HS-5 (cell line): ENCODE measurements at places on chromosomes 6 and 20.

DNA sequence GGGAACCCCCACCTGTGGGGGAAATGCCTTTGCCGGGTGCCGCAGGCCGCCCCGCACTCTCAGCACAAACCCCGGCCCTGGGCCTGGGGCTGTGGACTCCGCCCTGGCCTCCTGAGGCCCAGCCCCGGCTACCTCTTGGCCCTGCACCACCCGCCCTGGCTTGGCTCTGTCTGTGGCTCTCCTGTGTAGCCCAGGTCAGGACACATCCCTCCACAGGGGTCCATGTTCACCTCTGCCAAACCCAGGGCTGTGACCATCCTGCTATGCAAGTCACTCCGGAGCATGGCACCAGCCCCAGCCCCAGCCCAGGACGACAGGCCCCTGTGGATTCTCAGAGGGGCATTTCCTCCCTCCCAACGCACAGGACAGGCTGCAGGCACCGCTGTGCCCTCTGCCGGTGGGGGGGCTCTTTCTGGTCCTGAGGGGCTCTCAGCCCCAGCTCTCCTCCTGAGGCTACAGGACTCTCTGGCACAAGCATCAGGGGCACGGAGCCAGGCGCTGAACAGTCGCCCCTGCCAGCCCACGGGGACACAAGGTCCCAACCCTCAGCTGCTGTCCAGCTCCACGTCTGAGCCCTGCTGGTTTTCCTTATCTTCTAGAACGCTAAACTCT lies 45.7 kb downstream of the TAF4 start:
- no peak for DNase-seq

GRCh38 chr6:28402197-28402596 lies 2.6 kb upstream of the ZSCAN12 start:
- no peak for DNase-seq

DNA sequence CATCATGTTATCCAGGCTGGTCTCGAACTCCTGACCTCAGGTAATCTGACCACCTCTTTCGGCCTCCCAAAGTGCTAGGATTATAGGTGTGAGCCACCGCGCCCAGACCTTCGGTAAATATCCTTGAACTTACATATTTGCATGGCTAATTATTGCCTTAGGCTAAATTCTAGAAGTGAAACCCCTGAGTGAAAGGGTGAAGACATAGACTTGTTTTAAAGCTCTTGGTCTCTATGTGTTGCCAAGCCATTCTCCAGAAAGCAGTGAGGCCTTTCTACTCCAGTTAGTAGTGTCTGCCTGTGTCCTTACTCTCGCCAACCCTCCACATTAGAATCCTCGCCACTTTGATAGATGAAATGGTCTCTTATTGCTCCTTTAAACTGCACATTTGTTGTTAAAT lies 2.6 kb upstream of the NOTCH4 start:
- no peak for DNase-seq

- no peak for DNase-seq
These were observed 208.7 kb downstream of the ALDH8A1 start for GRCh38 chr6:134741200-134741536.

- no peak for DNase-seq
These were observed 17.2 kb downstream of the COL19A1 start for GRCh38 chr6:69883551-69883950.

- DNase-seq, result no peak
These were observed 21.0 kb upstream of the RSPH4A start for GRCh38 chr6:116595247-116595646.

DNA sequence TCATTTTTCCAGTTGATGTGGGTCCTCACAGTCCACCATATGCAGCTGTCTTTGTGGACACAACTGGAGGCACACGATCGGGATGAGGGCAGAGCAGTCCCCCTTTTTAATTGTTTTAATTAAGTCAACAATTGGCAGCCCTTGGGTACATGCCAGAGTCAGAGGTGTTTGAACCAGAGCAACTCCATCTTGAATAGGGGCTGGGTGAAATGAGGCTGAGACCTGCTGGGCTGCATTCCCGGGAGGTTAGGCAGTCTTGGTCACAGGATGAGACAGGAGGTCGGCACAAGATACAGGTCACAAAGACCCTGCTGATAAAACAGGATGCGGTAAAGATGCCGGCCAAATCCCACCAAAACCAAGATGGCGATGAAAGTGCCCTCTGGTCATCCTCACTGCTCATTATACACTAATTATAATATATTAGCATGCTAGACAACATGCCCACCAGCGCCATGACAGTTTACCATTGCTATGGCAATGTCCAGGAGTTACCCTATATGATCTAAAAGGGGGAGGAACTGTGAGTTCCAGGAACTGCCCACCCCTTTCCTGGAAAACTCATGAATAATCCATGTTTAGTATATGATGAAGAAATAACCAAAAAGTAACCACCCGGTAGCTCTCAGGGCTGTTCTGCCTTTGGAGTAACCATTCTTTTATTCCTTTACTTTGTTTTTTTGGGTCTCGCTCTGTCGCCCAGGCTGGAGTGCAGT lies 31.8 kb upstream of the BLCAP start:
- DNase-seq, result no peak

GRCh38 chr6:143093290-143093689 lies 32.6 kb downstream of the AIG1 start:
- DNase-seq, result no peak

- DNase-seq, result peak; percentile 58
These were observed 28.3 kb downstream of the ZNF292 start for GRCh38 chr6:87183687-87184086.

DNA sequence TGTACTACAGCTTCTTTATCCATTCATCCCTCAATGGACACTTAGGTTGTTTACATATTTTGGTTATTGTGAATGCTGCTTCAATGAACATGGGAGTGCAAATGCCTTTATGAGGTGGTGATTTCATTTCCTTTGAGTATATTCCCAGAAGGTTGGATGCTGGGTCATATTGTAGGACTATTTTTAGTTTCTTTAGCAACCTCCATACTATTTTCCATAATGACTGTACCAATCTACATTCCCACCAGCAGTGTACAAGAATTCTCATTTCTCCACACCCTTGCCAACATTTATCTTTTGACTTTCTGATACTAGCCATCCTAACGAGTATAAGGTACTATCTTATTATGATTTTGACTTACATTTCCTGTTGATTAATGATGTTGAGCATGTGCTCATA lies 269.0 kb downstream of the C6orf118 start:
- DNase-seq, result no peak

DNA sequence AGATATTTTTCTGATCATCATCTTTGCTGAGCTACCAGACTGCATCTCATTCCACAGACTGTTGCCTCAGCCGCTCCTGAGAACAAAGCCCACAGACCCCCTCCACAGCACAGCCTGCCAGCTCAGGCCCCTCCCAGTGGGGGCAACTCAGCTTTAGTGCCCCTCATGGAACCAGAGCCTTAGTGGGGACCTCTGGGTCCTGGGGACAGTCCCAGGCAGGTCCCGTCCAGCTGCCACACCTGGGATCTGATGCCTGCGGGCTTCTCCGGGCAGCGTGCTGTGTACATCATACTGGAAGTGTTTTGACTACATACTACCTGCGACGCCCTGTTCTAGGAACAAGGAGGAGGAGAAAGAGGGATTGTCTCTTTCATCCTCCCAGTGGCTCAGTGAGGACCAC lies 38.3 kb upstream of the QKI start:
- no peak for DNase-seq

- no peak for DNase-seq
These were observed 1112.3 kb upstream of the CITED2 start for GRCh38 chr6:140486450-140487361.

DNA sequence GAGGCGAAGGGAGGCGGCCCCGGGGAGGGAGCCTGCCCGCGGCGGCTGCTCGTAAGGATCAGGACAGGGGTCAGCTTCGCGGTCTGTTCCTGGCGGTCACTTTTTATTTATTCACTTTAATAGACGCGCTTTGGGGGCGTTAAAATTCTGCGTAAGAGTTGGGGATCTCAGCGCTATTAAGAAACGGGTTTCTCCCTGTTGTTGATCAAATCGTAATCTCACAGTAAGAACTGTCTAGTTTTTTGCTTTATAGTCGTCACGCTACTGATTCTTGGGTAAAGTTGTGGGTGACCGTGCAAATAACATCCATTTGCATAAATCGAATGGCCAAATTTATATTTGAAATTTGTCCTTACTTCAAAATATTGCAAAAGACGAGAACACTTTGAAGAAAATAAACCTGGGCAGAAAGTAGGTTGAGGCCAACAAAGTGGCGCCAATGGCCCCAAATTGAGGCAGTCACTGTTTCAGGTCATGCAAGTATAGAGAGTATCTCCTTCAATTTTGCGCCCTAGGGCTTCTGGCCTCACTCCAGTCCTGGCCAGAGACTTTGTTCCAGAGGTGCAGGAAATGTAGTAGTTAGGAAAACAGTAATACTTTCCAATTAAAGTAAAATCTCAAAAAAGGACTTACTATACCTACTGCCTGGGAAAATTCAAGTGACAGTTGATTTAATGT lies 963 bp upstream of the RMND1 start:
- no peak for DNase-seq

- DNase-seq, result no peak
These were observed 171.9 kb upstream of the PMEPA1 start for GRCh38 chr20:57881466-57882385.

DNA sequence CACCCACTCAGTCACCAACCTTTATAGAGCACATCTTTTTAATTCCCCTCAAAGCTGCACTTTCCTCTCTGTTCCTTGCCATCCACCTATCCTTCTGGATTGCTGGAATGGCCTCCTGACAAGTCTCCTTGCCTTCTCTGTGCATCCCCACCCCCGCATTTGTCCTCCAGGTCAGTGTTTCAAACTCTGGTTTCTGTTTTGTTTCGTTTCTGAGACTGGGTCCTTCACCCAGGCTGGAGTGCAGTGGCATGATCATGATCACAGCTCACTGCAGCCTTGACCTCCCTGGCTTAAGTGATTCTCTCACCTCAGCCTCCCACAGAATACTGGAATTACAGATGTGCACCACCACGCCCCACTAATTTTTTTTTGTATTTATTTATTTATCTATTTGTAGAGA lies 96.2 kb downstream of the PLCB1 start:
- no peak for DNase-seq

DNA sequence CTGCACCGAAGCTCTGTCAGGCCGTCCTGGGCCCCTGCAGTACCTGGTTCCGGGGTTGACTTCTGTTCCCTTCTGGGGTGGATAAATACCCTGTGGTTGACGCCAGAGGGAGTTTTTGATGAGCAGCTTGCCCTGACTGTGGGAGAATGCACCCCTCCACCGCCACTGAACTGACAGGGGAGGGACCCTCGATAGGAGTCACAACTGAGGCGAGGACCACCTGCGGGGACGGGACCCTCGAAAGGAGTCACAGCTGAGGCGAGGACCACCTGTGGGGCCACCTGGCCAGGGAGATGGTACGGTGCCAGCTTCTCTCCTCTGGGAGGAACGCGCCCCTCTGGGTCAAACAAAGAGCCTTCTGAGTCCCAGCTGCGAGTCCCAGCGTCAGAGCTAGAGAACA lies 100.1 kb upstream of the FRMD1 start:
- no peak for DNase-seq

DNA sequence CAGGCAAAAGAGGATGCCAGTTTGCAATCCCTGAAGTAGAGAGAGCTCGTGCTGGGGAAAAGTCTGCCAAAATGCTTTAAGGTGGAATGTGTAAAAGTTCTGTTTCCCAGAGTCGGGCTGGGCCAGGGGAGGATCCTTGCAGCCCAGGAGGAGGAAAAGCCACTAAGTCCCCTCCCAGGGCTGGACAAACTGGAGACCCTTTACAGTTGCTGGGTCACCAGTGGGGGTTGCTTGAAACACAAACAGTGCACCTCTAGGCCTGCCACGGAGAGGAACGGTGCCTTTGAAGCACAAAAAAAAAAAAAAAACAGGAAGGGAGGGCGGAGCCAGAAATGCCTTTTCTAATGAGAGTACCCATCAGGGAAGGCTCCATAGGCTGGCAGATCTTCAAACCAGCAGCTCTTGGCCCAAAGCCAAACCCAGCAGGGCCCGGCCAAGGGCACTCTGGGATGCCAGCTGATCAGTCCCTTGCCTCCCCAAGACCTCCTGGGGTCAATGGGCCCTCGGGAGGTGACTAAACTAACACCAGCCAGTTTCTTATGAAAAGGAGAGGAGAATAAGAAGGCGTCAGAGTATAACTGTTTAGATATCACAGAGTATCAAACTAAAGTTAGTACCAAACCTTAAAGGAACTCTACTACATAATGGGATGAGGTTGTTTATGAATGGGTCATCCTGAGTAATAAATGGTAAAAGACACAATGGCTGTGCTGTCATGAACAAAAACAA lies 23.7 kb downstream of the HLA-A start:
- DNase-seq, result no peak

- DNase-seq, result no peak
These were observed 24.1 kb downstream of the ZHX3 start for GRCh38 chr20:41293269-41294037.

DNA sequence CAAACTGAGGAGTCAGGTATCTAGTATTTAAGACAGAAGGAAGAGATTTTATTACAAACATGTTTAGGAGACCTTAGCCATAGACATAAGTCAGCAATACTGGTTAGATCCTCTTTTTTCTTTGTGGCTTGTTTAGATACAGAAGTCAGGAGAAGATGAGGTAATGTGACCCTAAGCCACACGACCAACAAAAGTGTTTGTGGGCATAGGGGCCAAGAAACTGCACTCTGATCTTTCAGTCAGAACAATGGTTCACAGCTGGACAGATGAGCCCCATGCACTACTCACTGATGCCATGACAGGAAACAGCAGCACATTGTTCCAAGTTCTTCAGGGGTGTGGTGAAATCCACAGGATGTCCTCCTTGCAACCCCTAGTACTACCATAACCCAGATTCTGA lies 238.5 kb upstream of the RAB32 start:
- no peak for DNase-seq

DNA sequence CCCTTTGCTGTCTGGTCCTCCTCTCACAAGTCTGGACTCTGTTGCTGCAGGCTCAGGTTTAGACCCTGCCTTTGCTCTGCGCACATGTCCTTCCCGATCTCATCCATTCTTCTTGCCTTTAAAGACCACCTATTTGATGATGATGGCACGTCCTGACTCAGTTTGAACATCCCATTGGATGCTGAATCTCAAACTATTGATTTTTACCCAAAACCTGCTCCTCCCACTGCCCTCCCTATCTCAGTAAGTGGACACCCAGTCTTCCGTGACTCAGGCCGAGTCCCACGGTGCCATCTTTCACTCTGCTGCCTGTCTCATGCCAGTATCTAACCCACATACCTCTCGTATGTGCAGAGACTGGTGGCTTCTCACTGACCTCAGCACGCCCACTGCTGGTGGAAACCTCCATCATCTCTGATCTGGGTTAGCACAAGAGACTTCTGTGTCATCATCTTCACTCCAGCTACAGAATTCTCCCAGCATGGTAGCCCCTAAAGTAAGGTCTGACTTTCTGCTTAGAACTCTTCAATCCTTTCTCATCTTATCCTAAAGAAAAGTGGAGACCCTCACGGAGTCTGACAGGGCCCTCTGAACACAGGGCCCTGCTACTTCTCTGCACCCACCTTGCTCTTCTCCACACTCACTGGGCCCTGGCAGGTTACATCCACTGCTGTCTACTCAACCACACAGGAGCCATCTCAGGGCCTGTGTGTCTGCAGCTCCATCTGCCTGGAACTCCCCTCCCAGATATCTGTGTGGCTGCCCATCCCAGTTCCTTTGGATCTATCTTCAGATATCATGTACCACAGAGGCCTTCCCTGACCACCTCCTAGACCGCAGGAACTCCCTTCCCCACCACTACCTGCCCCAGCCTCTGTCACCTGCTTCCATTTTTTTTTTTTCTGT lies 387.1 kb upstream of the AGPAT4 start:
- DNase-seq, result no peak
